Nephron progenitor cell (in vitro differentiated cells): ENCODE measurements at places on chromosomes 7 and 10.
A peak's percentile ranks its signal among the peaks of the same experiment; 100 is the strongest.

DNA sequence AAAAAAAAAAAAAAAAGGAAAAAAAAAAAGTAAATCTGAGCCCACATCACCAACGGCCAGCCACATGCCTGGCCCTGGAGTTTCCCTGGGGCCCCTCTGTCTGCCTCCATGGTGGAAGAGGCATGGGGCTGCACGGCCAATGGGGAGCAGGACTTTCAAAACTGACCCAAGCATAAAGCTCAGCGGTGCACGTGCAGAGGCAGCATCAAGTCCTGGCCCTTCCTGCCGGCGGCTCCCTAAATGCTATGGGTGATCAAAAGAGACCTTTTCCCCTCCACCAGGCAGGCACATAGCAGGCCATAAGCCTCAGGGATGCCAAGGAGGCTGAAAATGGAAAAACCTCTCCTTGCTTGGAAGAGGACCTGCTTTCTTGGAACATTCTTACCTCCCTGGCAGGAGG lies 94.3 kb downstream of the OAT start:
- no peak for DNase-seq

DNA sequence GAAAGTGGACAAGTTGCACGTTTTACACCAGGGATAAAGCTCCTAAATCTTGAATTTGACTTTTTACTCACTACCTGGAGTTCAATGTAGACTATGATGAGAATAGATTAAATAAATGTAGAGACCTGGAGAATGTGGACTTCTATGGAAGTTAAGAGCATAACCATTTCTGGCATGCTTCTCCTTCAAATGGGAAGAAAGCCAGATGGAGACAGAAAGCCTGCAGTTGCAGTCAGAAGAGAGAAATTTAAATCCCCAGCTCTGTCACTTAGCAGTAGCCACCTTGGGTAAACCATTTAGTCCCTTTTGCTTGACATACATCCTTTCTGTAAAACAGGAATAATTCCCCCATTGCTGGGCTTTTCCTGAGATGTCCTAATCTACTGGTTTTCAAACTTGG lies 355.3 kb upstream of the AUTS2 start:
- no peak for DNase-seq

- DNase-seq, result no peak
Observed at GRCh38 chr10:106836933-106837663, 327.4 kb downstream of the SORCS1 start.

GRCh38 chr10:57983281-57983791 lies 284.4 kb downstream of the IPMK start:
- DNase-seq, result no peak

GRCh38 chr7:137258552-137258951 lies 85.0 kb downstream of the PTN start:
- no peak for DNase-seq

DNA sequence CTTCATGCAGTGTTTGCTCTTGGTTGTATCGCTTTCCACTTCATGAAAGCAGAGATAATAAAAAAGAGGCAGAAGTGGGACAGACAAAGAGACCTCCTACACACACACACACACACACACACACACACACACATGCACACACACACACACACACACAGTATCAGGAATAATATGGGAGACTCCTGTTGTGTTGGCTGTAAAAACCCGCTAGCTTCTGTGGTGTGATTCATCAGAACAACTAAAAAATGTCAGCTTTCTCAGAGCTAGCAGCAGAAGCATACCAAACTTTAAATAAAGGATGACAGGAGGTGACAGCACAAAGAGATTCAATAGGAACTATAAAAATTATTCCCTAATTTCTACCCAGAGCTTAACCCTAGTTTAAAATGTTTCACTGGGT lies 148.2 kb upstream of the LRRTM3 start:
- DNase-seq, result no peak

GRCh38 chr7:46744957-46745706 lies 824.1 kb upstream of the IGFBP3 start:
- no peak for DNase-seq

DNA sequence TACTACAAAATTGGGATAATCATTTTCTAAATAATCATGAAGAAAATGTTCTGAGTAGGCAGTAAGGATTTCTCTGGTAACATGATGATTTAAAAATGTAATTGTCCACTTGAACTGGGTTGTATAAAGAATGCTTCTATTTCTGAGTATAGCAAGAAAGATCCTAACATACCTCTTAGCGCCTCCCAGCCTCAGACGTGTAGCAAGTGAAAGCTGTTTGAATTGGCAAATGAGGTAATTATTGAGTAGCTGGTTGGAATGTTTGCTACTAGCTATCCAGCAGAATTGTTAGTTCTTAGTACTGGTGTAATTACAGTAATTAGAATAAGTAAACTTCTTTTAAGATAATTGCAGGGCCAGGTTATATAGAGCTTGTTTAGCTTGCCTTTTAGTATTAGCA lies 47.9 kb downstream of the SEPTIN7 start:
- no peak for DNase-seq

- DNase-seq, result no peak
Observed at GRCh38 chr10:87744606-87745005, 73.4 kb downstream of the ATAD1 start.

DNA sequence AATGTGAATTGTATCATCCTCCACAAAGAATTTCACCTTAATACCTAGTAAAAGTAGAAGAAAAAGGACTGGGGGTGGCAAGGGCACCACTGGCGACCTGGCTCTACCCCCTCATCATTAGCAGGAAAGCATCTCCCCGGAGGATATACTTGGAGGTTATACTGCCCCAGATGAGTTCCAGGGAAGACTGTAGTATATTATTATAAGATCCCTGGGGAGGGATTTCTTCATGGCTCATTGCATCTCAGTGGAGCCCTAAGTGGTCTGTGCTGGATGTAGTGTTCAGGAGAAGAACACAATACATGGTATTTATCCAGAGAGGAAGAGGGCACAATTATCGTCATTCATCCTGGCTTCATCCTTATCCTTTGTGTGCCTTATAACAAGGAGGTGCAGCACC lies 14.2 kb upstream of the DYNC1I1 start:
- DNase-seq, result peak; percentile 20

- no peak for DNase-seq
Observed at GRCh38 chr10:18209241-18209640, 69.0 kb downstream of the CACNB2 start.

DNA sequence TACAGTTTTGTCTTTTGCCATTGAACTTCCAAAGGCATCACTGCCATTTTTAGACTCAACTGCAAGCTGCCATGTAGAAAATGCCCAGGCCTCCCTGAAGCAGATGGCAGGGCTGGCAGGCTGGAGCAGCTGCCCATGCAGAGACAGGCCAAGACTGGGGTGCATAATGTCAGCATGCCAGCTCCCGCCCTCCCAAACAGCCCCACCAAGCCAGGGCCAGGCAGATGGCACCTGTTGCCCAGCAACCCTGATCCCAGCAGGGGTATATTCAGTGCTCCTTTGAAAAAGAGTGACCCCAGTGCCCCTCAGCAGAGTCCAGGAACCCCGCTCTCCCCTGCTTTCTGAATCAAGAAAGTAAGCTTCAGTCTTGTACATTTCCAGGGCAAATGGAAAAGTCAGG lies 32.6 kb downstream of the VSTM4 start:
- no peak for DNase-seq
